HS-27A (cell line): ENCODE measurements at places on chromosomes 16 and 17.

DNA sequence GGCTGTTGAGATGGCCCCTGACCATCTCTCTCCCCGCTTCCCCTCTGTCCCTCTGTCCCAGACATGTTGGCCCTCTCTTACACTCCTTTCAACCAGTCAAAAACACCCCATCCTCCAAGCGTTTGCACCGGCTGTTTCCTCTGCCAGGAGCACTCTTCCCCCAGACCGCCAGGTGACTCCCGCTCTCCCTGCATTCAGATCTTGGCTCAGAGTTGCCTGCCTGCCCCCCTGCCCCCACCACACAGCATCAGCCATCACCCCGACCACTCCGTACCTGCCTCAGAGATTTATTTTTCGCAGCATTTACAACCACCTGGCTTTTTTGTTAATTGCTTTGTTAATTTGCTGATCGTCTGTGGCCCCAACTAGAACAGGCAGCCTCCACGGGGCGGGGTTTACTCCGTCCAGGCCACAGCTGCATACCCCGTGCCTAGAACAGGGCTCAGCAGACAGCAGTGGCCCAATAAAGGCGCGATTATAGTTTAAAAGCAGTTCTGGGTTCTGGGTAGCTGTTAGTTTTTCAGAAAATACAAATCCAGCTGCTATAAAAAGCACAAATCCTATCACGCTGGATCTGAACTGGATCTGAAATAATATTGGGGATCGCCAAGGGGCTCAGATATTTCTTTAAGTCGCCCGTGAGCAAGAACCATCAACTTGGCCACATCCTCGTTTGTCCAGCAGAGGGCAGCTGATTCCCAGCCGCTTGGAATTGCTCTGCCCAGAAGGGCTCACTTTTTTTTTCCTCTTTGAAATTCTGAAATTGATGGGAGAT is 173.6 kb downstream of the IRF8 start:
- DNase-seq: peak; percentile 9

GRCh38 chr16:47983999-47984580 is 171.7 kb downstream of the ABCC12 start:
- no peak for DNase-seq

GRCh38 chr17:2070241-2071023 is 15.5 kb downstream of the HIC1 start:
- DNase-seq: no peak

GRCh38 chr16:56426585-56426984 is 1.2 kb upstream of the AMFR start:
- no peak for DNase-seq

DNA sequence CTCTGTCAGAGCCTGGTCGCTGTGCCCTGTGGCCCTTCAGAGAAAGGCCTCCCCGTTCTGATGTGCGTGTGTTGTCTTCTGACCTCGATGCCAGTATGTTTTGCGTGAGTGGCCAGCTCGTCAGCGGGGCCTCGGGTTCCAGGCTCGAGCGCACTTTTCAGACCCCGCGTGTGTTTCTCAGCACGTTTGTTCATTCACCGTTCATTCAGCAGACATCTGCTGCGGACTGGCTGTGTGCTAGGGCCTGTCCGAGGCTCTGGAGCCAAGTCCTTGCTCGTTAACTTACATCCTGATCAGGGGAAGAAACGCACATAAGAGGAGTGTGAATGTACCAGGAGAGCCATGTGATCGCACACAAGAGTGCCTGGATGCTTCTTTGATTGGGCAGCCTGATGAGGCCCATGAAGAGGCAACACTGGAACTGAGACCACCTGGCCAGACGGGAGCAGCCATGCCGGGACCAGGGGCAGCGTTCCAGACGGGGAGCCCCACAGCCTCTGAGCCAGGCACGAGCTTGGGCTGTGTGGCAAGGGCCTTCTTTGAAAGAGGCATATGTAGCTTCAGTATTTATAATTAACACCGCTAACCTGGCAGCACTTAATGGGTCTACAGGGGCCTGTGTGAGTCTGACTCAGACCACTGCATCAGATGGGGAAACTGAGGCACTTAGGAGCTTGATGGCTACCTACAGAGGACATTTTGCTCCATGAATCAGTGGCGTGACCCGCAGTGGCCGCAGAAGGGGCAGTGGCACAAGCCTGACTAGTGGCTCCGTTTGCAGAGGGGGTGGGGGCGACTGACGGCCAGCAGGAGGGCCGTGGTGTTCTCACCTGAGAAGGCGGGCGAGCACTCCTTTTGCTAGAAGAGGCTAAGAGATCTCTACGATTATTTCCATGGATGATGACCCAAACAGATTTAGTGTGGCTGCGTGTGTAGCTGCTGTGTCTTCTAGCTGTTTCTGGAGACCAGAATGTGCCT is 187.9 kb upstream of the CHMP6 start:
- no peak for DNase-seq

GRCh38 chr17:61684818-61685217 is 93.8 kb upstream of the NACA2 start:
- DNase-seq: no peak

- DNase-seq: no peak
Measured at GRCh38 chr16:66512272-66513110, 37.4 kb downstream of the TK2 start.

- DNase-seq: no peak
Measured at GRCh38 chr17:42563950-42564349, 2.0 kb downstream of the COASY start.

DNA sequence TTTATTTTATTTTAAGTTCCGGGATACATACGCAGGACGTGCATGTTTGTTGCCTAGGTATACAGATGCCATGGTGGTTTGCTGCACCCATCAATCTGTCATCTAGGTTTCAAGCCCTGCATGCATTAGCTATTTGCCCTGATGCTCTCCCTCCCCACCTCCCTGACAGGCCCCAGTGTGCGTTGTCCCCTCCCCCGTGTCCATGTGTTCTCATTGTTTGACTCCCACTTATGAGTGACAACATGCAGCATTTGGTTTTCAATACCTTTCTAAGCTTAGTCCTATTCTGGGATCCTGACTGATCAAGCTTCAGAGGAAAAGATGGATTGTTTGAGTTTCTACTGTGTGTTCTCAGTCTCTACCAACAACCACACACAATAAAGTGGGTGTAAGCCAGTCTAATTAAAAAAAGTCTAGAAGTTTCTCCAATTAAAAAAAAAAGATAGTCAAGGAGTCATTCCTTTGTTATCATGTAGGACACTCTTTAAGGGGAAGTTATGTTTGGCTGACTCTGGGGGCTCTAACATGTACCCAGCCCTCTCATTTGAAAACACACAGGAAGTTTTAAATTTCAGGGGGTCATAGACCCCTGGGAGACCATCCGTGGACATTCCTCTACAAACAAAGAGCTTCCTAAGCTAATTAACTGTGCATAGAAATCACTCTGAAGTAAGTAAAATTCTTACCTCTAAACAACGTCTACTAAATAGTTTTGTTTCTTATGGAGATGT is 66.3 kb upstream of the ADAMTS18 start:
- DNase-seq: no peak

- DNase-seq: no peak
Measured at GRCh38 chr16:3101018-3101840, 2.1 kb upstream of the ZSCAN10 start.

DNA sequence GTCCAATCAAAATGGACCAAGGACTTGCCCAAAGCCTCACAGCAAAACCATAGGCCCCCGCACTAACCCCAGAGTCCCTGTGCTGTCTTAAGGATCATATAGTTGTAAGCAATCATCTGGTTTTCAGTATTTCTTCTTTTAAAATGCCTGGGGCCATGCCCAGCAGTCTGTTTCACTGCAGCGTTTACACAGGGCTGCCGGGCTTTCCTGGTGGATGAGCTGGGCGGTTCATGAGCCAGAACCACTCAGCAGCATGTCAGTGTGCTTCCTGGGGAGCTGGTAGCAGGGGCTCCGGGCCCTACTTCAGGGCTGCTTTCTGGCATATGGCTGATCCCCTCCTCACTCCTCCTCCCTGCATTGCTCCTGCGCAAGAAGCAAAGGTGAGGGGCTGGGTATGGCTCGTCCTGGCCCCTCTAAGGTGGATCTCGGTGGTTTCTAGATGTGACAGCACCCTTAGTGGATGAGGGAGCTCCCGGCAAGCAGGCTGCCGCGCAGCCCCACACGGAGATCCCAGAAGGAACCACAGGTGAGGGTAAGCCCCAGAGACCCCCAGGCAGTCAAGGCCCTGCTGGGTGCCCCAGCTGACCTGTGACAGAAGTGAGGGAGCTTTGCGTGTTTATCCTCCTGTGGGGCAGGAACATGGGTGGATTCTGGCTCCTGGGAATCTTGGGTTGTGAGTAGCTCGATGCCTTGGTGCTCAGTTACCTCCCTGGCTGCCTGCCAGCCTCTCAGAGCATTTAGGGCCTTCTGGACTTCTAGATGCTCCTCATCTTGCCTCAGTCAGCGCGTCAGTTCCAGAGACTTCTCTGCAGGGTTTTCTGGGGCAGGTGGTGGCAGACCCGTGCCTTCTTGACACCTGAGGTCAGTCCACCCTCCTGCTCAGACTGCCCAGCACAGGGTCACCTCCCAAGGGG is 24.8 kb upstream of the STH start:
- no peak for DNase-seq

GRCh38 chr16:61792194-61792909 is 243.9 kb downstream of the CDH8 start:
- DNase-seq: peak; percentile 97

DNA sequence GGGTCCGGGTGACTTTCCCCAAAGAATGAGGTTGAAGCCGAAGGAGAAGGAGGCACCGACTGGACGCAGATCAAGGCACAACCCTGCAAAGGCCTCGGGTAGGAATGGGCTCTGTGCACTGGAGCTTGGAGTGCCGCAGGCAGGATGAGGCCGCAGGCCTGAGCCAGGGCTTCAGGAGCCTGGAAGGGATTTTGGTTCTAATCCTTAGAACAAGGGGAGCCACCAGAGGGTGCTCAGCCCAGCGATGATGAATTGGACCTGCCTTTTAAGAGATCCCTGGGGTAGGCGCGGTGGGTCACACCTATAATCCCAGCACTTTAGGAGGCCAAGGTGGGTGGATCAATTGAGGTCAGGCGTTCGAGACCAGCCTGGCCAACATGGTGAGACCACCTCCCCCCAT is 8.1 kb downstream of the CIBAR2 start:
- DNase-seq: no peak

DNA sequence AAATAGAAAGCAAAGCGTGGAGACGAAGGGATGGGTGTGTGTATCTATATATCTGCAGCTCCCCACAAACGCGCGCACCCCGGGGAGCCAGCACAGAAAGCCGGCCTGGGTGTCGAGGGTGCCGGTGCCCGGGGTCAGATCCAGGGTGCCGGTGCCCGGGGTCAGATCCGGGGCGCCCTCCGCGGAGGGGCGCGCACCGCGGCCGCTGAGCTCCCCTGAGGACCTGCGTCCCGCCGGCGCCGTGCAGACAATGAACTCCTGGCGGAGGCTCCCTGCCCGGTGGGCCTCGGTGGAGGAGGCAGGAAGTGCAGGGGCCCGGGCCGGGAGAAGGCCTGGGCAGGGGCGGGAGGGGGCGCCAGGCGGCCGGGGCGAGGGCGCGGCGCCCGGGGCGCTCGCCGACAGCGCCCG is 1.1 kb downstream of the ZNF423 start:
- no peak for DNase-seq

DNA sequence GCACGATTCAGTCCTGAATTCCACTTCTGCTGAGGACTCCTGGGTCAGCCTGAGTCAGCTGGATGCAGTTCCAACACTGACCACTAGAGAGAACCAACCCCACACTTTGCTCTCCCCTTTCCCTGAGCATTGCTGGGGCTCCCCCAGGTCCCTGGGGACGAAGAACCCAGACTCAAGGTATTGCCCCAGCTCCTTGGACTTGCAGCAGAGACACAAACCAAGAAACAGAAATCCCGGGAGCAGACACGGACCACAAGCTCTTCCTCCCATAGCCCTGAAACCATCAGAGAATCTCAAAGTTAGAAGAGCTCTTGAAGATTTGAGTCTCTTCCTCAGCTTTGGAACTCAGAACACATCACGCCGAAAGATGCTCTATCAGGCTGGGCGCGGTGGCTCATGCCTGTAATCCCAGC is 678 bp upstream of the GH1 start:
- DNase-seq: no peak

DNA sequence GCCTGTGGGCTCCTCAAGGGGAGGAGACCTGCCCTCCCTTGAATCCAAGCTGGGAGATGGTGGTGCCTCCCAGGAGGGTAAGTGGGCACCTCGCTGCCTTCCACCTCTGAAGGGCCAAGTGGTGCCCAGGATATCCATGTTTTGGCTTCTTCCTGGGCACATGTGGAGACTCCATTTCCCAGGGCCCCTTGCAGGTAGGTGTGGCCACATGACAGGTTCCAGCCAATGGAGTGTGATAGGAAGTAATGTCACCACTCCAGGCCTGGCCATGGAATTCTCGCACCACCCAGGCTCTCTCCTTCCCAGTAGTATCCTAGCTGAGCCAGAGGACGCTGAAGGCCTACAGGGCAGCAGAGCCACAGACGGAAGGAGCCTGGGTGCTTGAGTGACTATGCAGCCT is 17.6 kb upstream of the PEMT start:
- no peak for DNase-seq

DNA sequence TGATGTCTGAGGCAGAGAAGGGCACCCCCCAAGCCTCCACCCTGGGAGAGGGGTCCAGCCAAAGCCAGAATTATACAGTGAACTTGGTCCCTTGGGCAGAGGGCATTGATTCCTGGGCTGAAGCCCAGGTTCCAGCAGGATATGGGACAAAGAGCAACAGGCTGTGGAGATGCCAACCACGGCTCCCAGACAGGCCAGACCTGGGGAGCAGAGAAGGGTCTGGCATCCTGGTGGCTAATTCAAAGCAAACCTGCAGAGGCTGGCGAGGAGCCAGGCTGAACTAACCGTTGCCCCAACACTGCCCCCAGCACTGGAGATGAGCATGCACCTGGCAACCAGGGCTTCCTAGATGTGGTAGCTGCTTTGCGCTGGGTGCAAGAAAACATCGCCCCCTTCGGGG is 3.0 kb downstream of the CES3 start:
- DNase-seq: no peak
